ENCODE measurements at places on chromosomes 6 and 20.

GRCh38 chr6:53326372-53327016 lies 22.3 kb downstream of the ELOVL5 start:
- no peak for DNase-seq

GRCh38 chr6:130923350-130923749 lies 96.1 kb downstream of the SMLR1 start:
- DNase-seq, result no peak

GRCh38 chr6:15770347-15771143 lies 107.7 kb upstream of the DTNBP1 start:
- no peak for DNase-seq

DNA sequence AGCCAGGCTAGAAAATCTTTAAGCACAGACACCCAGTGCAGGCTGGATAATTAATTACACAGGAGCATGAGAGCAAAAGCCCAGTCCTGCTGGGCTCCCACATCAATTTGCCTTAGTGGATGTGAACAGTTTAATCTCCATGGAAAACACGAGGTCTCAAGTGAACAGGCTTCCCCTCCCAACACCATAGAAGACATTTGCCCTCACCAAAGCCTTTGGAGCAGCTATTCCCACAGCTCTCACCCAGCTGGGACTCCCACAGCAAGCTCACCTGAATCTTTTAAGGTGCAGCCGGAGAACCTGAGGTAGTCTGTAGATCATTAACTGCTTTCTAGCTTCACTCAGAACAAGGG lies 12.0 kb downstream of the TOMM6 start:
- no peak for DNase-seq

GRCh38 chr6:134195164-134195906 lies 122.6 kb downstream of the SGK1 start:
- DNase-seq, result no peak

DNA sequence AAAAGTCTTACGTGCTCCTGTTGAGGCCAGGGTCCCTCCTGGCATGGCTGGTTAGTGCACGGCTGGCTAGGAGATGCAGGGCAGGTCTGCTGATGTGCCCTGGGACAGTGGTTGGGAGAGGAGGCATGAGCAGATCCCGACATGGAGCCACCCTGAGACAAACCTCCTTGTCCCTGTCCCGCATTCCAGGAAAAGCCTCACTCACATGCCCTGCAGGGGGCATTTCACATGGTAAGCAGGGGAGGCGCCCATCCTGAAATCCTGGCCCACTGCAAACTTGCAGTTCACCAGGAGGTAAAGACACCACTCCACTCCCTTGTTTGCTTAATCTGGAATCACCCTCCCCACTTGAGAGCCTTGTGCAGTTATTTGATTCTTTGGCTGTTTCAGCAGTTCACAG lies 116.7 kb upstream of the SLC24A3 start:
- DNase-seq, result no peak

DNA sequence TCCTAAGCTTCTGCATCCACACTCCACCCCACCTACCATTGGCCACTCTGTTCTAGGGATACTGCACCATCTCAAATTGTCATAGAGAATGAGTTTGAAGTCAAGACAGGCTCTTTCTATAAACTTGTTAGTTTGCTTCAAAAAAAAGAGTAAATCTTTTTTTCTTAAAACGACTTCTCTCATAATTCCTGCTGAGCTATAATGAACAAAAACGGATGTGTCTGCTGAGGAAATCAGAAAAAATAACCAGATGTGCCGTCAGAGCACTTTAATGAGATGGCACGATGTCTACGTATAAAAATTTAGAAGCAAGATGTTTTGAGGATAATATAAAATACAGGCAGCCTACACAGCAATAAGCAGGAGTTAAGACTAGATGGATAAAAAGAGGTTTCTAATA lies 24.0 kb upstream of the DDO start:
- no peak for DNase-seq

DNA sequence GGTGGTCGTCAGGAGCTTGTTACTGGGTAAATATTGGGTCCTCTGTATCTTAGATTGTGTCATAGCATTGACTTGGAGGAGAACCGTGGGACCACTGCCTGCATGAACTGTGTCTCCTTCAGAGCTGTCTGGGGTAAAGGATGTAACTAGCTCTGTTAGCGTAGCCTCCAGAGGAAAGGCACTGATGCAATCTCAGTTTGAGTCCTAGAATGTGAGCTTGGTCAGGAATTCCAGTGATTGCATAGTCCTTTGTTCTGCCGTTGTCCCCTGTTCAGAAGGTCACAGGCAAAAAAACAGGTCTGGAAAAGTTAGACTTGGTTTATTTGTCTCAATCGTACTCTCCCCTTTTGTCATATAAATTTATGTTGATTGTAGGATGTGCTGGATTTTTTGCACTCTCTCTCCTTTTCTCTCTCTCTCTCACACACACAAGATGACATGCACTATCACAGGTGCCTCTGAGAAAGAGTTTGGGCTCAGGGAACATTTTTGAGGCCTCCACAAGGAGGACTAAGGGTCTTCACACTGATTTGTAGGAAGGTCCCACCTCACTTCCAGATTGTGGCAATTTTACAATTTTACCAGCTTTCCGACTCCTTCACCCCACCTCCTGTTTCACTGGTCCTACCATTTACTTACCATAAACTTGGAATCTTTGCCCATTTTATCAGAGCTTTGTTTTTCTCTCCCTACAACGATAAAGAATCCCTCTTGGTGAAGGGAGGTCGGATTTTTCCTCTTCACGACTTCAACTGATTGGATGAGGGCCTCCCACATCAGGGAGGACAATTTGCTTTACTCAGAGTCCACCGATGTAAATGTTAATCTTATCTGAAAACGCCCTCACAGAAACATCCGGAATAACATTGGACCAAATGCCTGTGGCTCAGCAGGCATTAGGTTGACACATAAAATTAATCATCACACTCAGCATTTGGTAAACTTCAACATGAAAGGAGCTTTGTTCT lies 7.0 kb upstream of the DACT2 start:
- DNase-seq, result no peak

DNA sequence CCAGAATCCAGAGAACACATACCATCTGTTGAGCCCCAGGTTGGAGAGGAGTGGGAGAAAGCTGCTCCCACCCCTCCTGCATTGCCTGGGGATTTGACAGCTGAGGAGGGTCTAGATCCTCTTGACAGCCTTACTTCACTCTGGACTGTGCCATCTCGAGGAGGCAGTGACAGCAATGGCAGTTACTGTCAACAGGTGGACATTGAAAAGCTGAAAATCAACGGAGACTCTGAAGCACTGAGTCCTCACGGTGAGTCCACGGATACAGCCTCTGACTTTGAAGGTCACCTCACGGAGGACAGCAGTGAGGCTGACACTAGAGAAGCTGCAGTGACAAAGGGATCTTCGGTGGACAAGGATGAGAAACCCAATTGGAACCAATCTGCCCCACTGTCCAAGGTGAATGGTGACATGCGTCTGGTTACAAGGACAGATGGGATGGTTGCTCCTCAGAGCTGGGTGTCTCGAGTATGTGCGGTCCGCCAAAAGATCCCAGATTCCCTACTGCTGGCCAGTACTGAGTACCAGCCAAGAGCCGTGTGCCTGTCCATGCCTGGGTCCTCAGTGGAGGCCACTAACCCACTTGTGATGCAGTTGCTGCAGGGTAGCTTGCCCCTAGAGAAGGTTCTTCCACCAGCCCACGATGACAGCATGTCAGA lies 77.4 kb downstream of the ASXL1 start:
- no peak for DNase-seq

DNA sequence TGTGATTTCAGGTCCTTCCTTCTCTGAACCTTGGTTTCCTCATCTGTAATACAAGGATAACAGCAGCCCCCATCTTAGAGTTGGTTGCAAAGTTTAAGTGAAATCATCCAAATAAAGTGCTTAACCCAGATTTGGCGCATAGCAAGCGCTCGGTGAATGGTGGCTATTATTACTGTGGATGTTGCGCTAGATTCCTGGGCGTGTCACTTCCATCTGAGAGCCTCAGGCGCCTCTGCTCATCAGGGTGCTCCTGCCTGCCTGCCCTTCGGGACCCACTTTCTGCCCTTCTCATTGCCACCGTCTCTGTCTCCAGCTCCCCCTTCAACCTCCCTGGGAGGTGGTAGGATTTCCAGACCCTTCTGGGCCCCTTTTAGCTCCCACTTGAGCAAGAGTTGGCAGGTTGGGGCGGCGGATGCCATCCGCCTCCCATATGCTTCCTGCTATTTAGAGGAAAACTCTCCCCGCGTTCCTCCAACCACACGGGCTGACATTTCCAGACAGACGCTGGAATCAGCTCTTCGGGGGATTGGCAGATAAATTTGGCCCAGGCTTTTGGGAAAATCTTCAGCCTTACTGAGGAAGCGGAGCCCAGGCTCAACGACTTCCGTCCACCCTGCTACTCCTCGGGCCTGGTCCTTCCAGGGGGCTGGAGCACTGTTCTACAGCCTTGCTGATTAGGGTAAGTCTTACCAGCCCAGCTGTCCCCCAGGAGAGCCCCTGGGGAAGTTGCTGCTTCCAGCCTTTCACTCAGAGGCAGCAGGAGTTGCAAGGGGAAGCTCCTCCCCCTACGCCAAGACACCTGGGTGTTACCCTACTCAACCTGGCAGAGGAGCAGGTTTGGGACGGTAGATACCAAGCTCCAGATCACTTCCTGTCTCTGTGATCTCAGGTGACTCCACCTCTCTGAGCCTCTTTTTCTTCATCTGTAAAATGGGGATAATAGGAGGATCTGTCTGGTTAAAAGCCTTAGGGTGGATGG lies 71.5 kb downstream of the DLGAP4 start:
- DNase-seq, result no peak

GRCh38 chr6:99521633-99522151 lies 6.5 kb upstream of the USP45 start:
- no peak for DNase-seq

DNA sequence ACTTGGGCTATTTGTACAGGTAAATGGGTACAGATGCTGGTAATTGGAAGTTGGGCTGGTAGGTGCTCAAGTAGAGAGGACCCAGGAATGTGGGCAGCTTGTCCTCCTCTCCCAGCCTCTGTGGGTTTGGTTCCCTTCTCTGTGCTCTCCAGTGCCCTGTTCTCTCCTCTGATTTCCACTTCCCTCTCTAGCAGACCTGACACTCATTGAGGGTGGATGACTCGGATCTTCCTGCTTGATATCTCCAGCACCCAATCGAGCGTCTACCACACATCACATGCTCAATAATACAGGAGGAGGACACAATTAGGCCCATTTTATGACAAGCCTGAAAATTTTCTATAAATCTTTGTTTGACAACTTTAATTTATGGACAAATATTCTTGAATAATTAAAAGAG lies 23.7 kb downstream of the CST1 start:
- no peak for DNase-seq

DNA sequence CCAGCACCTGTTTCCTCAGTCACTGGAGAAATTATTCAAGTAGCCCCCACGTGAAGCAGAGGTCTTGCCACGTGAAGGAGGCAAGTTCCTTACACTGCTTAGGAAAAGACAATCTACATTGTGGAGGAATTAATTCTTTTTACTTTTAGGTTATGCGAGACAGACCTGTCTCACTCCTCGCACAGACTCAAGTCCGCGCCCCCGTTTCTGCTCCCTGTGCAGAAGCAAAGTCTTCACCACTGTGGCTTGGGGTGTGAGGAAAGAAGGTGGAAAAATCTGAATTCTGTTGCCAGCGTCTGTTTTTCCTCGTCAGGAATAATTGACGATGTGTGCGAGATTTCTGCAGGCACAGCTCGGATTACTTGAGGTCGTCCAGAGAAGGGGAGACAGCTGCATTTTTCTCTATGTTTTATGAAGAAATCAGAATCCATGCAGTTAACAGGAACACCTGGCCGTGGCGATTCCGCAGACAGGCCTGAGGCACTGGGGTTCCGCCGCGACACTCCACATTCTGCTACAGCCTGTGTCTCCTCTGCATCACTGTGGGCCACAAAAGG lies 185.1 kb downstream of the SMOC2 start:
- no peak for DNase-seq

DNA sequence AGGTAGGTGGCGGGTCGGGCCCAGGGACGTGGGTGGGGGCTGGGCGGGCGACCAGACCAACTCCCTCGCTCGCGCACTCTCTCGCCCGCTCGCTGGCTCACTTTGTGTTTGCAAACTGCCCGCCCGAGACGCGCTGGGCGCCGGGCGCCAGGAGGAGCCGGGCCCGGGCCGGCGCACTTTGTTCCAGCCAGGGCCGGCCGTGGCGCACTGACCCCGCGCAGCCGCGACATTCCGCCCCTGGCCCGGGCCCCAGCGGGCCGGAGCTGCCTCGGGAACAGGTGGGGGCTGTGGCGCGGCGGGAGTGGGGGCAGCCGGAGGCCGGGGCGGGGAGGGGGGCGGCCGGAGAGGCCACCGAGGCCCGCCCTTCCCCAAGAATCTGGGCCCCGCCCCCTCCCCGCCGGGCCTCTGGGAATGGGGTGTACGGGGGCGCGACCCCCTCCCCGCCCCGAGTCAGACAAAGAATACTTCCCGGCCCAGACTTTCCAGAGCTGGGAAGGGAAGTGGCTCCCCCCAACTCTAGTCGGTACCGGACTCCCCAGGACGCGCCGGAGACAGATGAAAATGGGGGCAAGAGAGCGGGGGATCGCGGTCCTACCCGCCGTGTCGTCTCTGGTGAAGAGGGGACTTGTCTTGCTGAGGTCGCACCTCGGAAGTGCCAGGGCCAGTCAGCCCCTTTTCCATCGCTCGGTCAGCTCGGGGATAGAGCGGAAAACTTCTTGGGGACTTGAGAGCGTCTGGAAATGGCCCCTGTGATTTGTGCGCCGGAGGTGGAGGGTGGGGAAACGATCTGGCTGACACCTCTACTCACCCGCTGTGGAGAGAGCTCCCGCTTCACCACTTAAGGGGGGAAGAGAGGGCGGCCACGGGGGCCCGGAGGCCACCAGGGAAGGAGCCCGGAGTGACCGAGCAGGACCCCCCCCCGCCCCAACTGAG lies 951 bp downstream of the FOXP4 start:
- DNase-seq, result no peak

- DNase-seq, result no peak
These were observed 36.7 kb downstream of the STAU1 start for GRCh38 chr20:49151436-49151835.

GRCh38 chr6:4240148-4240547 lies 104.8 kb upstream of the ECI2 start:
- DNase-seq, result no peak

DNA sequence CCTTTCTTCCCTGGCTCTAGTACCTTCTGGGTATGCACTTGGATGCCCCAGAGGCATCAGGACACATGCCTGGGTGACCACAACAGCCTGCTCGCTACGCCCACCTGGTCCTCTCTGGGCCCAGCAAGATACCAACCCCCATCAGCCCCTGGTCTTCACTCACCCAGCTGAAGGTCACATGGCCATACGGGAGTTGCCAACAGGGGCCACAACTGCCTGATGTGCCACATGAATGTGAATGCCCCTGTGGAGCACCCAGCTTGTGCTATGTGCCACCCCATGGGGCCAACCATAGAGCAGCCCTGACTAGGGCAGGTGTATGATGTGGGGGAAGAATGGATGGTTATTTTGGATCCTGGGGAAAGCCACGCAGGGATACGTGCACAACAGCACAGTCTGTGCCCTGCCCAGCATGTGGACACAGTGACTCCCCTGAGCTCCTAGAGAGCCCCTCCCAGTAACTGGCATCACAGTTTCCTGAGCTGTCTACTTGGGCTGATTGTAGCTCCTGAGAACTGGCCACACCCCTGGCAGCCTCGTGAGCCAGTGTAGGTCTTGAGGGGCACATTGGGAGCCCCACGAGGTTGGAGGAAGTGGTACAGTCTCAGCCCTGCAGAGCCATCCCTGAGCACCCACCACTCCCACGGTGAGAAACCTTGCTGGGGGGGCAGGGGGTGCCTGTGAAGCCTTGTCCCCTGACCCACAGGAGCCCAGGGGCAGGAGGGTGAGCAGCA lies 10.5 kb upstream of the PCMTD2 start:
- no peak for DNase-seq

GRCh38 chr6:161772176-161772575 lies 498.3 kb upstream of the AGPAT4 start:
- DNase-seq, result no peak

GRCh38 chr6:11580686-11581405 lies 43.3 kb downstream of the TMEM170B start:
- DNase-seq, result no peak

All from T-helper 9 cell (primary cell).